ENCODE measurements at places on chromosomes 5 and 9.

GRCh38 chr9:70945301-70945700 lies 176.1 kb downstream of the TRPM3 start:
- DNase-seq: no peak

DNA sequence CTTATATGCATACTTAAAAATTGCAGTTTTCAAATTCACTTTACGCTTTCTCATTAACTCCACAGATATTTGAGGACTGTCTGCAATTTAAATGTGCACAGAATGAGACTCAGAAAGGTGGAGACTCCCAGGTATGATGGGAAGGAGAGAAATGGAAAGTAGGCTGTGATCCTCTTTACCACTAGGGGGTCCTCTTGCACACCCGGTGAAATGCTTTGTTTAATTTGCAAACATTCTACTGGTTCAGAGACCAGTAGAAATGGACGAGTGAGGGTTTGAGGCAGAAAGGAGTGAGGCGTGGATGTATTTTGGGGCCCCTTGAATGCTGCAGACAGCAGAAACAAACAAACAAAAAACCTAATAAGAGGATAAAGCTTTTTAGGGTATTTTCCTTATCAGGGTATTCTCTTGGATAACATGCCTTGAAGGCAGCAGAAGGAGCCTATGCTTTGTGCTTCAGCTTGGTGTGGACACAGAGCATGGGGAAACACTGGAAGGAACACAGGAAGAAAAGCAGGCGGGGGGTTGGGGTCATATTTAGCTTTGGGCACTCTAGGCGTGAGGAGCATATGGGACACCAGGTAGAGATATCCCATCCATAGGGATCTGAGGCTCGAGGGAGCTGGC lies 410.1 kb downstream of the DMRT2 start:
- no peak for DNase-seq

GRCh38 chr5:115939059-115939458 lies 23.2 kb upstream of the LVRN start:
- no peak for DNase-seq

DNA sequence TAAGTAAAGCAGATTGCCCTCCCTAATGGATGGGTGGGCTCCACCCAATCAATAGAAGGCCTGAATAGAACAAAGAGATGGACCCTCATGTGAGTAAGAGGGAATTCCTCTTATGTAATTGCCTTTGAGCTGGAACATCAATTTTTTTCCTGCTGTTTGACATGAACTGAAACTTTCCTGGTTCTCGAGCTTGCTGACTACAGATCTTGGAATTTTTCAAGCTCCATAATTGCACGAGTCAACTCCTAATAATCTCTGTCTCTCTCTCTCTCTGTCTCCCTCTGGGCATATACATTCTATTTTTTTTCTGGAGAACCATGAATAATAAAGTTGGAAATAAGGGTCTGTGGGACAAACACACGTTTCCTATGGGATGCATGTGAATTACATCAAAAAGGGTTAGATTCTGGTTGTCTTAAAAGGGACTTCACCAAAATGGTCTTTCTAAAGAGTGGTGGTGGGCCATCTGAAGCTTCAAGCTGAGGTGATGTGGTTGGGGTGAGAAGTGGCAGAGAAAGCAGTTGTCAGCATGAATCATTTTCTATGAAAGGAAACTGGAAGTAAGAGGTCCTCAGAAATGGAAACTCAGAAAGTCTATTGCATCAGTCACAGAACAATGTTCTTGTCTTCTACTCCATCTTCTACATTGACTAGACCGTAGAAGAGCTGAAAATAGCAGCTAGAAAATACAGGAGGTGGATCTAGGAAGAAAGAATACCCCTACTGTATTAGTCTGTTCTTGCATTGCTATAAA lies 47.0 kb upstream of the HOMER1 start:
- DNase-seq: no peak

- no peak for DNase-seq
Observed at GRCh38 chr5:107799306-107799705, 128.6 kb upstream of the EFNA5 start.

GRCh38 chr5:134130239-134130945 lies 15.9 kb downstream of the TCF7 start:
- no peak for DNase-seq

Data from occipital lobe (tissue), 3 donors.